ENCODE measurements at places on chromosomes 5 and 9. TPM values are rescaled to one million over a fixed set of nuclear protein-coding genes. Genes with fewer than 3 reads are reported as not detected.

APBA1 gene
- 9.2 TPM for total RNA-seq

PCDHB10 gene
- 0.12 TPM for total RNA-seq

SH2D3C gene
- total RNA-seq = 0.11 TPM

CD274 gene
- 10.5 TPM for total RNA-seq

CREBRF gene
- total RNA-seq = 15.5 TPM

RNF14 gene
- 76.5 TPM for total RNA-seq

AK8 gene
- total RNA-seq = 0.75 TPM

ZNF474 gene
- total RNA-seq = 0.11 TPM

HK3 gene
- not detected for total RNA-seq

GABRB2 gene
- under 0.01 TPM for total RNA-seq
